ENCODE measurements at places on chromosomes 2 and 18. TPM values are rescaled to one million over a fixed set of nuclear protein-coding genes. Genes with fewer than 3 reads are reported as not detected.

DNA sequence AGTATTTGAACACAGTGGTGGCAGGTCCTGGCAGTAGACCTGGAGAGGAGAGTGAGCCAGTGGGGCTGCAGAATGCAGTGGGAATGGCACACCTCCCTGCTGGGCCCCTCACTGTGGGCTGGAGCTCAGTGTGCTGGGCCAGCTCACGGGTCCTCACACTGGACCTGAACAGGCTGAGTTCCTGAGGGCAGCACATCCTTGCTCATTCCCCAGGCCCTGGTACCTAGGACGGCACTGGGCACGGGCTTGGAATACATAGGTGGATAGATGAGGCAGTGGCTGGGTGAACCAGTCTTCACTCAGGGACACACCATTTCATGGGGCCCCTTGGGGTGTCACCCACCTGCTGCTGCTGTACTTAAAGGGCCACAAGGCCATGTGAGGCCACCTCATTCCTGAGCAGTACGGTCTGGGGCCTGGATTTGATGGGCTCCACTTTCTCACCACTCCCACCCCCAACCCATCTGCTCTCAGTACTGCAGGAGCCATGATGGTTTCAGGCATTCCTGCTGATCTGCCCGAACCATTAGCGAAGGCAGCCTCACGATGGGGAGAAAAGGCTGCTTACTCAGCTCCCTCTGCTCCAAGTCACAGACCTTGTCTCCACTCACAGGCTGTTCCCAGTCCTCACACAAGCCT, 4.2 kb downstream of the TMEM177 start:
- no peak for DNase-seq

Gene IL36A
- not detected for total RNA-seq

- no peak for DNase-seq
Measured at GRCh38 chr2:3839476-3839875, 136.1 kb downstream of the DCDC2C start.

DNA sequence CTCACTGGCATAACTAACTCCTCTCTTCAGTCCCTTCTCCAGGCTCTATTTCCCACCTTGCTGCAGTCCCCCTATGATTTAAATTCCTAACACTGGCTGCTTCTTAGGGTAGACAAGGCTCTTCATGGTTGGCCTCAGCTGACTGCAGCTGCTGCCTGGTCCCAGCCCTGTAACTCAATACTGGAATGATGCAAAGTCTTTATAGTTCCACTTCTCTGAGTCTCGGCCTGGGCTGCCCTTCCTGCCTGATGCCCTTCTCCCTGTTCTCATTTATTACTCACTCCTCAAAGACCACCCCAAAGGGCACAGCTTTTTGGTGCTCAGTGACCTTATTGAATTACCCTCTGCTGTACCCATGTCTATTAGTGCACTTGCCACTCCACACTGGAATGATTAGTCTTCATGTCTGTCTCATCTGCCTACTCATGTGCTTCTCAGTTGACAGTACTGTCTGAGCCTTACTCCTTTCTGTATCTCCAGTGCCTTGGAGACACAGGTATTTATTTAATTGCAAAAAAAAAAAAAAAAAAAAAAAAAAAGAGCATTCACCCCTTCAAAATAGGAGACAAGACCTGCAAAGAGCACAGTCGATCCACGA, 199.4 kb upstream of the REV1 start:
- no peak for DNase-seq

DNA sequence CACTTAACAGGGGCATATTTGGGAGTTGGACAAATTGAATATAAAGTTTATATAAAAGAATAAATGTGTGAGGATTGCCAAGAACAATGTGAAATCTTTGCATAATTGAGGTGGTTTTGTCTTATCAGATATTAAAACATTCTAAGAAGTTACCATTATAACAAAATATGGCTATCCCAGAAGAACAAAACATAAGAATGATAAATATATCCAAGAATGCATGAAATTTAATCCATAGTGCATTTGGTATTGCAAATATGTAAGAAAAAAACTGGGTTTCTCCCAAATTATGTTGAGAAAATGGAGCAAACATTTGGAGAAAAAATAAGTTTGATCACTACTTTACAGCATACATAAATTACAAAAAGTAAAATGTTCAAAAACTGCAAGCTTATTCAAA, 562.4 kb downstream of the RNF144A start:
- no peak for DNase-seq

Gene AGPS
- total RNA-seq, result 38.7 TPM

Gene AQP12A
- not detected for total RNA-seq

Gene FIGN
- 8.0 TPM for total RNA-seq

- no peak for DNase-seq
Measured at GRCh38 chr2:183543222-183543621, 419.0 kb downstream of the NUP35 start.
